IMR-90 (cell line): ENCODE measurements at places on chromosomes 6 and 20. TPM values are rescaled to one million over a fixed set of nuclear protein-coding genes. Genes with fewer than 3 reads are reported as not detected.

The SLC35D3 gene
- total RNA-seq: not detected in 2 replicates

The ENTPD6 gene
- total RNA-seq: 53.6 and 61.1 TPM in 2 replicates

- DNase-seq: no peak
Measured at GRCh38 chr20:62735331-62735821, 26.7 kb downstream of the NTSR1 start.

GRCh38 chr6:111406200-111406721 is 76.8 kb downstream of the REV3L start:
- DNase-seq: no peak

DNA sequence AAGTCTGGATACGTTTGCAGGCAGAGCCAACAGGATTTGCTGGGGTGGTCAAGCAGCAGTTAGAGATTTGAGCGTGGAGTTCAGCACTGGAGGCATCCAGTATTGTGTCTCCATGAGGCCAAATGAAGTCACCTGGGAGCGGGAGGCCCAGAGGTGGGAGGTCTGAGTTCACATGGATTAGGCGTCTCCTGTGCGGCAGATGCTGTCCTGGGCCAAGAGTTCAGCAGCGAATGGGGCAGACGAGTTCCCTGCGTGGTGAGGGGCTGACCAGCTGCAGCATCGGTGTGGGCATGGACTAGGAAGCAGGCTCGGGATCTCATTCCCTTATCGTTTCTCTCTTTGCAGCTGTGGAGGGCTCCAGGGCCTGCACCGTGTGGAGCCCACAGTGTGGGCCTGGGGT is 66.2 kb downstream of the BCAS4 start:
- DNase-seq: no peak
